ENCODE measurements at places on chromosomes 16 and 17.
A peak's percentile ranks its signal among the peaks of the same experiment; 100 is the strongest.

GRCh38 chr16:19885451-19886072 lies 914 bp upstream of the GPRC5B start:
- no peak for DNase-seq

- DNase-seq, result no peak
These were observed 42.6 kb downstream of the TENT4B start for GRCh38 chr16:50195756-50196155.

DNA sequence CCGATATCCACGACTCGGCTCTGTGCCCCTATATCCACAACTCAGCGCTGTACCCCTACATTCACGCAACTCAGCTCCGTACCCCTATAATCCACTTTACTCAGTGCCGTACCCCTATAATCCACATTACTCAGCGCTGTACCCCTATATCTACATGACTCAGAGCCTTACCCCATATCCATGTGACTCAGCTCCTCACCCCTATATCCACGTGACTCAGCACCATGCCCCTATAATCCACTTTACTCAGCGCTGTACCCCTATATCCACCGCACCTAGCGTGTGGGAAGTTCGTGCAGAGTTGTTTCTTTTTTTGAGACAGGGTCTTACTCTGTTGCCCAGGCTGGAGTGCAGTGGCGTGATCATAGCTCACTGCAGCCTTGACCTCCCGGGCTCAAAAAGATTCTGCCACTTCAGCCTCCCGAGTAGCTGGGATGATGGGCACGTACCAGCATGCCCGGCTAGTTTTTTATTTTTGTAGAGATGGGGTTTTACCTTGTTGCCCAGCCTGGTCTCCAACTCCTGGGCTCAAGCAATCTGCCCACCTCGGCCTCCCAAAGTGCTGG lies 17.4 kb downstream of the CYB5D2 start:
- no peak for DNase-seq

DNA sequence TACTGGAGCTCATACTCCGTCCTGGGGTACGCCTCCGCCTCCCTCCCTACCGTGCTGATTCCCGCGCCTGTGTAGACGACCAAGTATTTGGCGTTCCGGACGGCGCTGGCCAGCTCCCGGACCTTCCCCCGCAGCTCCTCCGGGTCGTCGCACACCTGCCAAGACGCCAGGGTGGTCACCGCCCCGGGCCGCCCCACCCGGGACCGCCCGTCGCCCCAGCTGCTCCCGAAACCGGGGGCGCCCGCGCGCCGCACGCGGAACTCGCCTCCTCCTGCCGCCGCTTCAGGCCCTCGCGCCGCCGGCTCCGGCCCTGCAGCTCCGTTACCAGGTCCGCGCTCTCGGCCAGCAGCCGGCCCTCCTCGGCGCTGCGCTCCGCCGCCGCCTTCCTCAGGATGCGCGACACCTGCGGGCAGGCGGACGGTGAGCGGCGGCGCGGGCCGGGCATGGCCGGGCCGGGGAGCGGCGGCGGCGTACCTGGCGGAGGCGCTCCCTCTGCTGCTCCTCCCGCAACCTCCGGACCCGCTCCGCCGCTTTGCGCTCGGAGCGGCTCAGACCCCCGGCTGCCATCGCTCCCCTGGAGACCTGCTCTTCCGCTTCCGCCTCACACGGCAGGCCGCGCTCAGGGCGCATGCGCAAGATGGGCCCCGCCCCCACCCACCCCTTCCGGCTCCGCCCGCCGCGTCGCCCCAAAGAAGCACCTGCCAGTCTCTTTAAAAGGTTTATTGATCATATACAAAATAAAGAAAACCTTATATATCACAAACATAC lies at the start of gene SIRT7:
Gene SIRT7, minus strand, starts transcription at position 612 of the 768 bp plus-strand sequence. Its CDS starts 45 bp downstream, at position 567.
- peak; percentile 79 for DNase-seq
